Activated naive CD8-positive, alpha-beta T cell treated with anti-CD3 and anti-CD28 coated beads, Interleukin-2, amount 10 ng/mL, durations not matched to agents 7 days and 5 days (primary cell): ENCODE measurements at places on chromosomes 16 and 17. TPM values are rescaled to one million over a fixed set of nuclear protein-coding genes. Genes with fewer than 3 reads are reported as not detected.

- no peak for DNase-seq
Measured at GRCh38 chr16:59527206-59527997, 793.3 kb upstream of the GOT2 start.

- no peak for DNase-seq
Measured at GRCh38 chr17:31493656-31494155, 102.2 kb downstream of the RAB11FIP4 start.

DNA sequence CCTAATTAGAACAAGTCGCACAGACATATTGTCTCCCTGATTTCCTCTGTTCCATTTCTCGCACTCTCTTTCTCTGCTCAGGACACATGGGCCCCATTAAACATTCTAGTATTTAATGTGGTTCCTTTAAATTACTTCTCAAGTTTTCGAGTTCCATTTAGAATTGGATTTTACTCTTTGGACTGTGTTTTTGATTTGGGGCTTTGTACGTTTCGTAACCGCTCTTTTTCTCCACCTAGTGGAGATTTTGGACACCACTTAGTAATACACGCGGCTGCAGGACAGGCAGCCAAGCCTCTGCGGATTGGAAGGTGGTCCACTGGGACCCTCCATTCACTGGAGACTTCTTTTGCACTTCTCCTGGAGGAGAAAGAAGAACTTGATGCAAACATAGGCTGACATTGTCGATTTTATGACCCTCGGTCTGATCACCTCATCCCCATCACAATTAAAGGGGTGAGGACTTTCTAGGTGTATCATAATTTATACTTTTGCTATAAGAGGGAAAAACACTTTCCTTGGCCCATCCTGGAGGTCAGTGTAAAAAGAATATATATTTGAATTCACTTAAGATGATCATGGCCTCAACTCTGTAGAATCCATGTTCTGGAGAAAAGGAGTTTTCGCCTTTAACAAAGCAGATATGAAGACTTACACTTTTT, 85.7 kb downstream of the NOG start:
- no peak for DNase-seq

GRCh38 chr16:59148769-59149155, 414.6 kb upstream of the GOT2 start:
- DNase-seq: no peak

Gene TBC1D3E
- total RNA-seq: not detected

DNA sequence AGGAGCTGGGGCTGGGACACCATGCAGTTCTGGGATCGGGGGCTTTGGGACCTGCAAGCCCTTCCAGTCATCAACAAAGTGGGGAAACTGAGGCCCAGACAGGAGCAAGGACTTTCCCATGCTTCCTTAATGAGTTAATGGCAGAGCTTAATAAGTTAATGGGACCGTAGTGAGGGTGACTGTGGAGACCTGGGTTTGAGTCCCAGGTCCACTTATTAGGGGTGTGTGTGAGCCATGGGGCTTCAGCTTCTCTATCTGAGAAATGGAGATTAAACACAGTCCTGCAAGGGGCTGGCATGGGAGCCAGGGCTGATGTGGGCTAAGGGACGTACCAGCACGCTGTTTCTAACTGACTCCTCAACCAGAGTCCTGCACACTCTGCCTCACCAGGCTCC, 41.7 kb upstream of the NKD1 start:
- DNase-seq: no peak
